ENCODE measurements at places on chromosomes 1 and 21.

DNA sequence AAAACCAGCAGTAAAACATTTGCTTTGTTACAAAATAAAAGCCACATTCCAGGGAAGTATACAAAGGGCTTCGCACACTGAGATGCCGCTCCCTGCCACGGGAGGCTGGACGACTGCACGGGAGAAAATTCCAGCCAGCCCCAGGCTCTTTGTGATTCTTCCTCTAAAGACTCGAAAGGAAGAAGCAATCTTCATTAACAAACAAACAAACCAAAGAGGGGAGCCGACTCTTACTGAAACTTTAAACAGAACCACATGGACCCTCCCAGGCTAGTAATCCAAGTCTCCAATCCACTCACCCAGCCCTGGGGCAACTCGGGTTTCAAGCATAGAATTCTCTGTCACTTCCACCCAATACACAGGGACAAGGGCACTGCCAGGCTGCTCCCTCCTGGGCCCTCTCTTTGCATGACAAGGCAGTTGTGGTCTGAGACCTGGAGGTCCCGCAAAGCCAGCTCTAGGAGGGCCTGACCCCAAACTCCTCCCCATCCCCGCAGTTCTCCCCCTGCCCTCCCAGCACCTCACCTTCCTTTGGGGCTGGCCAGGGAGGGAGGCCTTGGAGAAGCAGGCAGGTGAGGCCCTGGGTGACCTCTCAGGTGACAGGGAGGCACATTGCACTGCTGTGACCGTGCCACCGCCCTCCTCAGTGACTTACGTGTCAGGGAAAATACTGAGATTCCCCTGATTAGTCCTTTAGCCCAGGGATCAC lies 26.6 kb upstream of the COL18A1 start:
- DNase-seq = no peak

DNA sequence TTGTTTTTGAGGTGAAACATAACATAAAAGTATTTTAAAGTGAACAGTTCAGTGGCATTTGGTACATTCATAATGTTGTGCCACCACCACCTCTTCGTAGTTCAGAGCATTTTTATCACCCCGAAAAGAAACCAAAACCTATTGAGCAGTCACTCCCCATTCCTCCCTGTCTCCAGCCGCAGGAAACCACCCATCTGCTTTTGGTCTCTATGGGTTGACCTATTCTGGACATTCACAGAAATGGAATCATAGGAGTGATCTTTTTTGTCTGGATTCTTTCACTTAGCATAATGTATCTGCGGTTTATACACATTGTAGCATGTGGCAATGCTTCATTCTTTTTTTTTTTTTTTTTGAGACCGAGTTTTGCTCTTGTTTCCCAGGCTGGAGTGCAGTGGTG lies 141.2 kb downstream of the VPS13D start:
- no peak for DNase-seq

- DNase-seq = no peak
These were observed 124.2 kb downstream of the LIPI start for GRCh38 chr21:14086553-14086952.

DNA sequence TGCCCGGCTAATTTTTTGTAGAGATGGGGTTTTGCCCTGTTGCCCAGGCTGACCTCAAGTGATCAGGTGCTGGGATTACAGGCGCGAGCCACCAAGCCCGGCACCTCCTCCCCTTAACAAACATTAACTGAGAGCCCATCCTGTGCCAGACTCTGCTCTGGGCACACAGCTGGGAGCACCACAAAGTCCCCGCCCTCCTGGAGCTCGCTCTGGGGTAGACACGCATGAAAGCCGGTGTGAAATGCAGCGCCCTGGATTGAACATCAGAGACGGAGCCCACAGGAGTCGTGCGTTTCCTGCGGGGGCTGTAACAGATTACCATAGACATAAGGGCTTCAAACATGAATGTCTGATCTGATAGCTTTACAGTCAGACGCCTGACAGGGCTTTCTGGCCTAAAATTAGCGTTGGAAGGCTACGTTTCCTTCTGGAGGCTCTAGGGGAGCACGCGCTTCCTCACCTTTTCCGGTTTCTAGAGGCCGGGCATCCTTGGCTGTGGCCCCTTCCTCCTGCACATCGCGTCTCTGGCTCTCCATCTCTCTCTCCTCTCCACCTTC lies 14.3 kb downstream of the SLC27A3 start:
- DNase-seq = no peak

GRCh38 chr1:212189352-212189738 lies 95.9 kb upstream of the PPP2R5A start:
- DNase-seq = no peak

DNA sequence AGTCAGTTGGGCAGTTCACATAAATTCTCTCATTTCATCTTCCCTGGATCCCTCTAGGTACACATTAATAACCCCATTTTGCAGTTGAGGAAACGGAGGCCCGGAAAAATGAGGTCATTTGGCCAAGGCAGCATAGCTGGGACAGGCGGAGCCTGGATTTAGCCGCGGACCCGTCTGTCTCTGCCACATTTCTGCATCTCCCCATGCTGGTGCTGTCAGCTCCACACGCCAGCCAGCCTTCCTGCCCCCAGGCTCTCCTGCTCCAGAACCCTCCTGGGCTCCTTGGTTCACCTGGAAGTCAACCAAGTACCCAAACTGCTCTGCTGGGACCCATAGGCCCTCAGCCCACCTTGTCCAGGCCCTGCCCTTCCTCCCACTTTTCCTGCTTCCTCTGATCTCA lies 7.6 kb downstream of the FOXO6 start:
- DNase-seq = no peak

DNA sequence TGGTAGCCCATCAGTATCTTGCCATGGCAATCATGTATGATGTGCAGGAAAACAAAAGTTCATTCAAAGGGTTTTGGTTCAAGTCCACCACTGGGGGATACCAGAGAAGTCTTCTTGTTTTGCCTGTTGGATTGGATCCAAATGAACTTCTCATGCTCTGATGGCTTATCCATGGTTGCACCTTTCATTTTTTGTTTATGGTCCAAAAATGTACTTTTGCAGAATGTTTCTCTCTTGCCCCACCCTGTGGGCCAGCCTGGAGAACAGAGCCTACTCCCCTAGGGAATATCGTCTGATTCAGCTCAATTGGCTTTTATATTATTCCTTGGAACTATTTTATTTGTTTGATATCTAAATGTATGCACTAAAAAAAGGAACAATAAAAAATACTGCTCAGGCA lies 20.1 kb upstream of the CLCA1 start:
- no peak for DNase-seq

- no peak for DNase-seq
These were observed 83.4 kb downstream of the DAB1 start for GRCh38 chr1:57340334-57341070.

DNA sequence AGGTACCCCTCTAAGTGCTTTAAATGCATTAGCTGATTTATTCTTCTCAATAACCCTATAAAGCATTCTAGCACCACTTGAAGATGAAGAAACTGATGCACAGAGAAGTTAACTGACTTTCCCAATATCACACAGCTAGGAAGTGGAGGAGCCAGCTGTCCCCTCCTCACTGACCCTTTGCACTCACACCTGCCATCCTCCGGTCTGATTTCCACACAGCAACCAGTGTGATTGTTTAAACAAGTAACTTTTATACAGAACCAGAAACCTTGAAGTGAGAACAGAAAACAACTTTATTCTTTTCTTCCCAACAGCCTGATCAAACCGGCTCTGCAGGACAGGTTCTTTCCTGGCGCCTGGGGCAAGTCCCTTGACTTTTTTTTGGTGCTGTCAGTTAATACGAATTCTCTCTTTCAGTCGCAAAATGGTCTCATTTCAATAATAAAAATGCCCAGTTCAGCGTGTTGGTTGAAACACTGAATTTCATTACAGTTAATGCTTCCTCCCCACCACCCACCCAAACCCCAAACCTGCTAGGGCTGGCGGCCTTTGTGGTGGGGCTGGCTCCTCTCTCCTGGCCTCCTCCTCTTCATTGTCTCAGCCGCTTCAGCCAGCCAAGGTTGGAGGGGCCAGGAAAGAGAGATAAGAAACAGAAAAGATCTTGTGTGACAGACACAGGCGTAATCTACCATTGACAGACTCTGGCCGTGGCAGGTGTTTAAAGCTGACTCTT lies 26.4 kb upstream of the EEIG2 start:
- no peak for DNase-seq

DNA sequence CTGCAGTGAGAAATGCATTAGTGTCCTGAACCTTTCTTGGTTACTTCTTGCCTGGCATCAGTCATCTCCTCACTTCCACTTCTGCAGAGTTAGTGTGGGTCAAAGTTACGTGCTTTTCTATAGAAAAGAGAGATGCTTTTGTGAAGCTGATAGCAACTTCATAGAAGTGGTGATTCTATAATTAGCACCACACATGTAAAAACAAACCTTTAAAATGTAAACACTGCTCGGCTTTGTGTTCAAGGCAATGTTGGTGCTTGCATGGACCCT lies 57.3 kb downstream of the MRPS6 start:
- DNase-seq = no peak

GRCh38 chr21:17554679-17555465 lies 42.0 kb downstream of the CXADR start:
- no peak for DNase-seq

Data from stimulated activated CD4-positive, alpha-beta T cell treated with anti-CD3 and anti-CD28 coated beads, Interleukin-4, amount 100 ng/mL, for 48 hours (primary cell).